ENCODE measurements at places on chromosomes 1 and 21. TPM values are rescaled to one million over a fixed set of nuclear protein-coding genes. Genes with fewer than 3 reads are reported as not detected.

GRCh38 chr1:3896396-3897000 is 3.6 kb downstream of the C1orf174 start:
- DNase-seq: no peak

GRCh38 chr1:41384579-41384978 is 23.3 kb downstream of the FOXO6 start:
- DNase-seq: no peak

GRCh38 chr1:117820096-117820495 is 109.3 kb downstream of the GDAP2 start:
- DNase-seq: no peak

GRCh38 chr1:182189535-182190066 is 128.1 kb upstream of the ZNF648 start:
- DNase-seq: no peak

GRCh38 chr1:21537932-21538630 is 28.9 kb downstream of the ALPL start:
- DNase-seq: no peak

DNA sequence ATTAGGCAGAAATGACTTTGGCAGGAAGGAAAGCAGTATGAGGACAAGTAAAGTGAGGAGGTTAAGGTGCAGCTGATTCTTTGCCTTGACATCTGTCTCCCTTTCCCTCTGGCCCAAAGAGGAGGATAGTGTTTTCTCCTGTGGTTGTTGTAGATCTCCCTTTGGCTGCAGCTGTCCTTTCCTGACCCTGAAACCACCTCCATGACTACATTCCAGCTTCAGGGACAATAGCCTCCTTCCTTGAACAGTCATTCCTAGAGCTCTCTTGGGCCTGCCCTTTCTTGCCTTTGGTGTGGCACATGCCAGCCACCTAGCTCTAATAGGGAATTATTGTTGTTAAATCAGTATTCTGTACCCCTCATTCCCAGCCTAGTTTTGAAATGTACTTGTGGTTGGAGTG is 6.2 kb downstream of the ZMYM1 start:
- no peak for DNase-seq

DNA sequence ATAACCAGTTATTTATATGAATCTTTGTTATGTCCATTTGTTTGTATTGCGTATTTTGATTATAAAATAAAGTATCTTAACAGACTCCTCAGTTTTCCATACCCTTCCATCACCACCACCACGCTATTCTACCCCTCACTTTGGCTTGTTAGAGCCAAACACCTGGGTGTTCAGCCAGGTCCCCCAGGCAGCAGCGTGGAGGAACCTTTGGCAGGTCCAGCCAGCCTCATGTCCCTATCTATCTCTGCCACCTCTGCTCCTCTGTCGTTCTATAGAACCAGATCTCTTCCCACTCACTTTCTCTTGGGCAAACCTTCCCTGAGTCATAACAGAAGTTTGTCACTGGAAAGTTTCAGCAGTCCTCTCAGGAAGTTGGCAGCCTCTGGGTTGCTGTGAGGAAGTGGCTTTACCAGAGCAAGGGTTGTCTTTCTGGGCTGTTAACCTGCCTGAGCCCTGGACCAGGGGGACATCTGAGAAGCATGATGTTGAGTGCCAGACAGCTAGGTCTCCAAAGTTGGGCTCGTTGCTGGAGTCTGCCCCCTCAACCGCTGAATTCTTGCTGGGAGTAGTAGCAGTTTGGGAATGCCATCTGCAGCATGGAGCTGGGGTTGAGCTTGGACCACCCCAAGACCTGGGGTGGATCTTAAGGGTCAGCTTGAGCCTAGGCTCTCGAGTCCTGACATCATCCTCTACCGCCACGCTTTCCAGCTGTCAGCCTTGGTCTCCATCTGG is 996 bp upstream of the SH3BGRL3 start:
- peak; percentile 55 for DNase-seq

DNA sequence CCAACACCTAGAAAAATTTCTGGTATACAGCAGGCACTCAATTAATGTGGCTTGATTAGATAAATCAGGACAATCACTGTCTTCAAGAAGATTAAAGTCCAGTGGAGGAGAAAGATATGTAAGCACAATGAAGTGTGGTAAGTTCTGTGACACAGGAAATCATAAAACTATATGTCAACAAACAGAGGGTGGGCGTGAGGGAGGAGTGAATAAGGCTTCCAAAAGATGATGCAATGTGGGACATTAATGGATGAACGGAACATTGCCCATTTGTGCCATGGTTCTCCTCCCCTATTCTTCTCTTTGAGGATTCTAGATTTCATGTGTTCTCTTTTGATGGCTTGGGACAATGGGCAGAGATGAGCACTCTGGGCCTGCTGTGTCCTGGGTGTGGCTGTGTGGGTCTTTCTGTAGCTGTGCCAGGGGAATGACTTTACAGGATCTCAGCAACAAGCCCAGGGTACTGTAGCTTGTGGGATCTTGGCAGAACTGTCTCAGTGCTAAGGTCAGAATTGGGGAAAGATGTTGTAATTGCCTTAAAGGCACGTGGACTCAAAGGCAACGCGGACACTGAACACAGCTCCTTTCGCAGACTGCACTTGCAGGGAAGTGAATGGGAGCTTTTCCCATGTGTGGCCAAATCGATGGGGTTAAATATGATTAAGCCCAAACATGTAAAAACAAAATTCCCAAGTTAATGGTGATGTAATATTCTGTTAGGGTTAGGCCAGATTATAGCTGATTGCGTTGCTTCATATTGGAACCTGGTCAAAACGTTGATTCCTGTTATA is 366.9 kb downstream of the TGFB2 start:
- no peak for DNase-seq

DNA sequence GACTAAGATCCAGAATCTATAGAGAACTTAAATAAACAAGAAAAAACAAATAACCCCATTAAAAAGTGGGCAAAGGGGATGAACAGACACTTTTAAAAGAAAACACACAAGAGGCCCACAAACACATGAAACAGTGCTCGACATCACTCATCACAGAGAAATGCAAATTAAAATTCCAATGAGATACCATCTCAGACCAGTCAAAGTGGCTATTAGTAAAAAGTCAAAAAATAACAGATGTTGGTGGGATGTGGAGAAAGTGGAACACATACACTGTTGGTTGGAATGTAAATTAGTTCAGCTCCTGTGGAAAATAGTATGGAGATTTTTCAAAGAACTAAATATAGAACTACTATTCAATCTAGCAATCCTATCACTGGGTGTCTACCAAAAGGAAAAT is 143.1 kb downstream of the IFI44 start:
- DNase-seq: no peak

- DNase-seq: peak; percentile 71
Observed at GRCh38 chr1:67700692-67701410, 15.8 kb downstream of the GADD45A start.

GRCh38 chr21:20276954-20277353 is 721.3 kb upstream of the NCAM2 start:
- no peak for DNase-seq

DNA sequence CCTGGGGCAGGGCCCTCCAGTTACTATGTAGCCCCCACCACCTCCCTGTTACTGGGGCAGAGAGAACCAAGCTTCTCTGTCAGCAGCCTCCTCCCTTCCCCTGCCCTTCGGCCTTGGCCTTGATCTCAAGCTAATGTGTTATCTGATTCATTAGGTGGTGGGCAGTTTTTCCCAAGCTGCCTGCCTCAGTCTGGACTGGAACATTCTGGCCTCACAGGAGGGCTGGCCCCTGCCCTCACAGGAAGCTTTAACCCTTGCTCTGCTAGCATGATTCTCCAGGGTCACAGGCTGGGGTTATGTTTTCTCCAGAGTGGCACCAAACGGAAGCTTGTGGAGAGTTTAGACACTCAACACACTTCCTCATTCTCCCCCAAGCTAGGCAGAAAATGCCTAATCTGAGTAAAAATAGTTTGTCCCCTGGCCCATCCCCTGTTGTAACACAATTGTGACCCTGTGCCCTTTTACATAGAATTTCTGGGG is 37.2 kb upstream of the SLC6A9 start:
- no peak for DNase-seq

DNA sequence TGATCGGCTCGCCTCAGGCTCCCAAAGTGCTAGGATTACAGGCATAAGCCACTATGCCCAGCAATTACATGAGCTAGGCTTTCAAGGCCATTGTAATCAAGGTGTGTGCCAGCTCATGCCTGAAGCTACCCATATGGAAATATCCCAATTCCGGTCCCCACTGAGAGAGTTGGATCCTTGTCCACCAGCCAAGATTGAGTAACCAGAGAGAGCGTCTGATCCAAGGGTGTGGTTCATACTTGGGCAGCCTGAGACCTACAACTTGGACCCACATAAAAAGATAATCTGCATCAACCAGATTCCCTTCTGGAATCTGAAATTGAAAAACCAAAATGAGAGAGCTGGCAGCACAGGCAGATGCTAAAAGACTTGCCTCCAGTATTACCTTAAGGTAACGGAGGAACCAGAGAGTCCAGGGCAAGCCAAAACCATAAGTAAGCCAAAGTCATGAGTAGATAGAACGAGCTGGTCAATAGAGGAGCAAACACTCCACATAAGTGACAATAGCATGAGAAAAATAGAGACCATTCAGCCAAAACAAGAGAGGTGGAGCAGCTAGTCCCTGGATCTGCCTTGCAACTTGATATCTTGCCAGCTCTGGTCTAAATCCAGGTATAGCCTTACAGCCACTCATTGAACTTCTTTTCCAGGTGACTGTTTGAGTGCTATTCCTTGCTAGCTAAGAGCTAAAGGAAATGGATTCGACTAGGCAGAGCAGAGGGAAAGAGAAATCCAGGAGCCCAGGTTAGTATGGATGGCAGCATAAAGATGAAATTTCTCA is 63.8 kb upstream of the ATP1A1 start:
- no peak for DNase-seq

Gene SPATA6
- 1.4 TPM for total RNA-seq

Gene DPT
- total RNA-seq: not detected

Gene RNU1-4
- 1,043 TPM for total RNA-seq

Gene CCDC27
- total RNA-seq: not detected

Gene HEYL
- 0.07 TPM for total RNA-seq

Gene NFIA
- total RNA-seq: 2.4 TPM

Gene PADI2
- not detected for total RNA-seq
